ENCODE measurements at places on chromosomes 16 and 17. TPM values are rescaled to one million over a fixed set of nuclear protein-coding genes. Genes with fewer than 3 reads are reported as not detected.

CLDN9 gene
- total RNA-seq, result not detected

DNA sequence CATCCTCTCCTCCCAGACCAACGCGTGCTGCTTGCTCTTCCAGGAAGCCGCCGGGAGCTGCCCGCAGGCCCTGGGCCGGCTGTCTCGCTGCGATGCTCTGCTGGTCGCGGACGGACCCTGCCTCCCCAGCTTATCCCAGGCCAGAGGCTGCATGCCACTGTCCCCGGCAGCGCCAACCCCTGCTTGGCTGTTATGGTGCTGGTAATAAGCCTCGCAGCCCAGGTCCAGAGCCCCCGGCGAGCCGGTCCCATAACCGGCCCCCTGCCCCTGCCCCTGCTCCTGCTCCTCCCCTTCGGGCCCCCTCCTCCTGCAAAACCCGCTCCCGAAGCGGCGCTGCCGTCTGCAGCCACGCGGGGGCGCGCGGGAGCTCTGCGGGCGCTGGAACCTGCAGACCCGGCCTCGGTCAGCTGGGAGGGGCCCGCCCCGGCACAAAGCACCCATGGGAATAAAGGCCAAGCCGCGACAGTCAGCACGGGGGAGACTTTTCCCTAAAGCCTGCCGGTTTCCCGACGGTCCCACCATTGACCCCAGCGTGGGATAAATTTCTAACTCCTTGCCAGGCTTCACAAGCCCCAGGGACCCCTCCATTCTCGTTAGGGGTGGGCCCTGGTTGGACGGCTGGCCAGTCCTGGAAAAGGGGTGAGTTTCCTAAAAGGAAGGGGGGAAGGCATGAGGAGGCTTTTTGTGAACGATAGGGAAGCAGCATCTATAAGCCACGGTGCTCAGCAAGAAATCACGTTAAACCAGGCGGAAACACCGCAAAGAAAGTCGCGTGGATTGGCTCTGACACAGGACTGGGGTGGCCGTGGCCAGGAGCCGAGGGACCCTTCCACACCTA lies 11.2 kb downstream of the ENPP7 start:
- peak; percentile 62 for DNase-seq

GRCh38 chr17:39090908-39091665 lies 60.4 kb downstream of the PLXDC1 start:
- no peak for DNase-seq

GRCh38 chr17:58227733-58228132 lies 8.7 kb upstream of the MKS1 start:
- DNase-seq, result no peak

- DNase-seq, result no peak
Measured at GRCh38 chr17:71975331-71975801, 145.5 kb upstream of the SOX9 start.

DNA sequence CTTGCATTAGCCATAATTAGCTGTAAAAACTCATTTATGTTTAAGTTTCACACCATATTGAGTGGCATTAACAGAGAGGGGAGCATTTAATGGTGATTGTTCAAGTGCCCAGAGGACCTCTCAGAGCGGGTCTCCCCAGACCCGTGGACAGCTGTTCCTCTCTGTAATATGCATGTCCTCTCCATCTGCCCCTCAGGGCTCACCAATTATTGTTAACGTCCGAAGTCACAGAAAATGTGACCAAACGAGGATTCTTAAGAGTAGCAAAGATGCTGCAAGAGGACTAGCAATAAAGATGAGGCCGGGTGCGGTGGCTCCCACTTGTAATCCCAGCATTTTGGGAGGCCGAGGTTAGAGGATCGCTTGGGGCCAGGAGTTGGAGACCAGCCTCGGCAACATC lies 130.2 kb downstream of the CPPED1 start:
- no peak for DNase-seq

EXOC3L1 gene
- total RNA-seq, result 10.8 TPM

DNA sequence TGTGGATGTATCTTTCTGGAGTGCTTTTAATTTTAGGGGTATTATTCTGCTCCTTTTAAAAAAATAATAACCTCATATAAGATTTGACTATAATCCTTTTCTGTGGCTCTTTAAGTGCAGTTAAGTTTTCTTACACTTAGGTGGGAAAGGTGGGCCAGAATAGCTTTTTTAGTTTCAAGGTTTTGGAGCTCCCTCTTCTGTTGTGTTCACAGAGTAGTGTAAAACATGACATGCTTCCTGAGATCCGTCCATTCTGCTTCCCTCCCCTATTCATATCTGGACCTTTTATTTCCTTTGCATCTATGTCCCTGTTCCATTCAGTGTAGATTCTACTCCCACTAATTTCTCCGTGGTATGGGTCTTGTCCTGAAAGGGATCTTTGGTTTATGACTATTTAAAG lies 12.8 kb downstream of the LRRC36 start:
- peak; percentile 40 for DNase-seq

IGSF6 gene
- not detected for total RNA-seq

CCL16 gene
- 0.51 TPM for total RNA-seq

- peak; percentile 50 for DNase-seq
Measured at GRCh38 chr17:77163001-77163400, 22.2 kb downstream of the SEC14L1 start.

DNA sequence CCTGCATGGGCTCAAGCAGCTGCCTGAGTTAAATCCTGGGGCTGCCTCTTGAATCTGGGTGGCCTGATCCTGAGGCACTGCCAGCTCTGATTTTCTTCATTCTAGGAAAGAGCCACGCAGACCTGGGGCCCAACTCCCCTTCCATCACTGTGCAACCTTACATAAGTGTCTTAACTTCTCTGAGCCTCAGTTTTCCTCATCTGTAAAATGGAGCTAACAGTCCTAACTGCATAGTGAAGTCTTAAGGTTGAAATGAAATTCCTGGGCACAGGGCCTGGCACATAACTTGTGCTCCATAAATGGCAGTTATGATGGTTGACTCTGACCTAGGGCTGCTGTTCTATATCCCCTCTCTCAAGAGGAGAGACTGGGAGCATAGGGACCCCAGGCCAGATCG lies 236.6 kb downstream of the GSG1L start:
- no peak for DNase-seq

ABCA8 gene
- total RNA-seq, result 0.60 TPM

- no peak for DNase-seq
Measured at GRCh38 chr17:34586346-34586846, 7.0 kb downstream of the TMEM132E start.

GRCh38 chr17:58329810-58330537 lies 1.4 kb upstream of the TSPOAP1 start:
- no peak for DNase-seq

DNA sequence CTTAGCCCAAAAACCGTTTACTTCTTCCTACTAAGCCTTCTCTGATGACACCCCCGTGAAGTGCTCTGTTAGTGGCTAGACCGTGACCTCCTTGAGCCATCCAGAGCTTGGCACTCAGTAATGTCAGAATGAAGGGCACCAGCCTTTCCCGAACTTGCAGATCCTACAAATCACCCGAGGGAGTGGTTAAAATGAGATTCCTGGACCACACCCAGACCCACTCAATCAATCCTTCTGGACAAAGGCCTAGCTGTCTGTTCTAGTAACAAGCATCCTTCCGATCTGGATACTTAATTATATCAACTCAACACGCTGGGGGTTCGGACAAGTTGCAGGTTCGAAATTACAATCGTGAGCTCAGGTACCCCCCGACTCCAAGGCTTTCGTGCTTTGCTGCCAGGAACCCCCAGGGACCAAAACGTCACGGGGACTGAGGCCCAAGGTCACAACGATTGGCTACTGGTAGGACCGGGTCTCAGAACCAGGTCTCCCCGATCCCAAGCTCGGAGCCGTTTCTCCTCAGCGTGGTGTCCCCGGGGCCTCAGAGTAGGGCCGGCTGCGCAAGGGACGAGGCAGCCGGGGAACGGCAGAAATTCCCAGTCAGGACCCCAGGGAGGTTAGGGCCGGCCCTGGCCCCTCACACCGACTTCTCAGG lies 527 bp downstream of the CIAPIN1 start:
- DNase-seq, result peak; percentile 43

NEUROD2 gene
- not detected for total RNA-seq

DNA sequence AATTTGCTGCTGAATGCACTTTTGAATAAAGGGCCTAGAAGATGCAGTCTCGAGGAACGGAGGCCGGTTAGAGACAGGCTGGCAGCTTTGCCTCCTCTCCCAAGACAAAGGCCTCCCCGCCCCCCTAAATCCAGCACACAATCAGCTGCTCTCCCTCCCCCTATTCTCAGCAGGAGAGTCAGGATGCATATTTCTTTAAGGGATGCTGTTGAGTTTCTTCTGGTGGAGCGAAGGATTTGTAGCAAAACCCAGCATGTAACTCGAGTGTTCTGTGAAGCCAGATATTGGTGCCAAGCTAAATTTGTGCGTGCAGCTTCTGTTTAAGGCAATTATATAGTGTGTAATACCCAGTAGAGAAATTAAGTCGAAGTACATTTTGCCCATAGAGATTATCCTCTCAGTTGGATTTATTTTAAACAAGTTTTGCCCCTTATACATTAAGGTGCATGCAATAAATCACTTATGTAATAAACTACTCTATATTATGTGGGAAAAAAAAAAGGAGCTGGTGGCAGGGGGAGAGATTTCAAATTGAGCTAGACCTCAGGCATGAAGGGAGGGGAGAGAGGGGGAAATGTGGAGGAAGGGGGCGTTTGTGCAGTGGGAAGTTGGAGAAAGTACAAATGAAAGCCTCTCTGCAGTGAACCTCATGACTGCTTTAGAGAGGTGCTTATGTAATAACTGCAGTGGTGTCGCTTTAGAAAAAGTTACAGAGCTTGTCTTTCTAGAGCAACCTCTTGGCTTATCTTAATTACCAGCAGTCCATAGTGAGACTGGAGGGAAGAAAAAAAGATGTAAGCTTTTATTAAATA lies 599.2 kb downstream of the MAF start:
- DNase-seq, result no peak

DNA sequence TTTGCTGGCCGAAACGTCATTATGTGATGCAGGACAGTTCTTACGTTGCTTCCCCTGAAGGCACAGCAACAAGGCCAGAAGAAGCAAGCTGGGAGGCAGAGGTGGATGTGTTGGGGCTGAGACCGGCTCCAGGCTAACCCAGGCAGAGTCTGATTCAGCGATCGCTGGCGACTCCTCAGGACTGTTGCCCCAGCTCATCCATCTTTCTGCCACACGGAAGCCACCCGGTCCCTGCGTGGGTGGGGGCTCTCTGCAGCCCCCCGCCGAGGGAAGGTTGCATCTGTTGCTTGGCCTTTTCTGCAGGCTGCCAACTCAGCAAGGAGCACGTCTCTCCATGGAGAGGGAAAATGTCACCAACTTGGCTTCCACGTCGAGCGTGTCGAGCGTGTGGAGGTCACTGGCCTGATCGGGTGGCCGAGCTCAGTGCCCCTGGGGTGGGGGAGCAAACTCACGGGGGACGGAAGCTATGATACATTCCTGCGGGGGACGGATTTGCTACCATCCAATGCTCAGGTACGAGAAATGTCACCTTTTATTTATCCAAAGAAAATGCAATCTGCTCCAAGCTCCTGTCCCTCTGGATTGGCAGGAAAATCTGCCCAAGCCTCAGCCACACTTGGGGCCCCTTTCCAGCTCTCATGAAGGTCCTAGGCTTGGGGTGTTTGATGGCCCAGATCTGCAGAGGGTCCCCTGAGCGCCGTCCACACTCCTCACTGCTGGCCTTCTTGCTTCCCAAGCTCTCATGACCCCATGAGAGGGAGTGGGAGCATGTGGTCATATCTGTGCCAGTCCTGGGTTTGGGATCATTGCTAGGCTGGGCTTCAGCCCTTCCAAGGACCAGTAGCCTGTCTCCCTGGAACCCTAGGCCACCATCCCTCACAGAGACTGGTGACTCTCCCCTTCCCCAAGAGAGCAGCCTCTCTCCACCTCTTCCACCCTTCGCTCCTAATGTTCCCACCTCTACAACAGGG lies 69.4 kb downstream of the RPH3AL start:
- no peak for DNase-seq

- DNase-seq, result no peak
Measured at GRCh38 chr17:77433385-77434135, 292.8 kb downstream of the SEC14L1 start.

MEOX1 gene
- total RNA-seq, result 0.14 TPM

GPR139 gene
- total RNA-seq, result not detected

DNA sequence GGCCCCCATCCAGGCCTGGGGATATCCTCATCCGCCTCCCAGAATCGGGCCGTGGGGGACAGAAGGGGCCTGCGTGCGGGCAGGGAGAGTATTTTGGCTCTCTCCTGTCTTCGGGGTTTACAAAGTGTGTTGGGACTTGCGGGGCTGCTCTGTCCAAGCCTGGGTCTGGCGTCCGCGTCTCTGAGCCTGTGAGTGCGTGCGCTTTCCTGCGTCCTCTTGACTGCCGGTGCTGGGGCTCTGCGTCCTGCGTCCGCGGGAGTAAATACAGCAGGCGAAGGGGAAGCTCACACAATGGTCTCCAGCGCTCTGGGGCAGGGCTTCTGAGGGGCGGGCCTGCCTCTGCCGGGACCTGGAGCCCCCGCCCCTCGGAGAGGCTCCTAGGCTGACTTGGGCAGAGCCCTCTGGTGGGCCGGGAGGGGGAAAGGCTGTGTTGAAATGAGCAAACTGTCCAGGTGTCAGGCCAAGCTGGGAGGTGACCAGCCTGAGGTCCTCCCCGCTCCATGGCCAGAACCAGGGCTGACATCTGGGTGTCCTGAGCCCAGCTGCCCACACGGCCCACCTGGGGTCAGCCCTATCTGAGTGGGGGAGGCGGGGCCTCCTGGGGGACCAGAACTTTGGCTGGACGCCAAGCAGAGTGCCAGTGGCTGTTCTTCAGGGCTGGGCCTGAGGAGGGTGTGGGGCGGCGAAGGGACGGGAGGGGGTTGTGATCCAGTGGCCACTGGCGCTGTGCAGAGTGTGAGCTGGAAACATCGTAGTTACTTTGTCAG lies 233.6 kb downstream of the SEC14L1 start:
- DNase-seq, result peak; percentile 90

MYH3 gene
- 0.78 TPM for total RNA-seq

DNA sequence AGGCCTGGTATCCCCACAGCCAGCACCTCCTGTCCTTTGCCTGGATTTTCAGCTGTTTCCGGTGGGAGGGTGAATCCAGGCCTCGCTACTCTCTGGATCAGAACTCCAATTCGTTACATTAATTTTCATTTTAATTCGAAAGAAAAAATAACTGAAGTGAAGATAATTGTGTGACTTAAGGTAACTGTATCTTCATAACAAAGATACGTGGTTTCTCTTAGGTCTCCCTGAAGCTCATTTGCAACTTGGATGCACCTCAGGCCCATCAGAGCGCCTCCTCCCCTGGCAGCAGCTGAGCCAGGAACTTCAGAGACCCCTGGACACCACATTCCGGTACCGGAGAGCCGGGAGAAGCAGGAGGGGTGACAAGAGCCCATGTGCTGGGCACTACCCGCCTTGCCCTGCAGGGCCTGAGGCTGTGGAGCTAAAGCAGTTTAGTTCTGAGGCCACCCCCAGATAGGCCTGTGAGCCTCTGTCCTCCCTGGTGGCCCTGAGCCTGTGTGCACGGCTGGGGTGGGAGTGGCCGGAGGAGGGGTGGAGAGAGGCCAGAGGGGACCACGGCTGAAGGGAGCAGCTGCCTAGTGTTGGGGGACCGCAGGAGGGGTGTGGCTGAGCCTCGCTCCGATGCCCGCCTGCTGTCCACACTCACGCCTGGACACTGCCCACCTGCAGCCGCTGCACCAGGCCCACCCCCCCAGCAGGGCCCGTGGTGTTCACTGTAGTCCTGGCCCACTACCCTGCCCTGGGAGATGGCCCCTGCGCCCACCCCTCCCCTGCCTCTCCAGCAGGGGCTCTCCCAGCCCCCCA lies 11.4 kb upstream of the DUS1L start:
- DNase-seq, result no peak

- DNase-seq, result no peak
Measured at GRCh38 chr17:17815062-17815406, 21.8 kb downstream of the SREBF1 start.

- DNase-seq, result peak; percentile 28
Measured at GRCh38 chr17:8109661-8110455, 8.5 kb downstream of the ALOXE3 start.
